Neural crest cell (in vitro differentiated cells): ENCODE measurements at places on chromosomes 7 and 10. TPM values are rescaled to one million over a fixed set of nuclear protein-coding genes. Genes with fewer than 3 reads are reported as not detected.

GRCh38 chr10:102418622-102419268 lies at the start of gene PSD:
PSD (minus strand) TSS chr10:102418785; CDS start chr10:102417038, 1,747 bp downstream.
- peak; percentile 44 for DNase-seq

GRCh38 chr7:85104432-85105205 lies 82.2 kb downstream of the SEMA3D start:
- DNase-seq: no peak

GRCh38 chr10:133260895-133261725 lies 15.6 kb downstream of the ADAM8 start:
- peak; percentile 25 for DNase-seq

DNA sequence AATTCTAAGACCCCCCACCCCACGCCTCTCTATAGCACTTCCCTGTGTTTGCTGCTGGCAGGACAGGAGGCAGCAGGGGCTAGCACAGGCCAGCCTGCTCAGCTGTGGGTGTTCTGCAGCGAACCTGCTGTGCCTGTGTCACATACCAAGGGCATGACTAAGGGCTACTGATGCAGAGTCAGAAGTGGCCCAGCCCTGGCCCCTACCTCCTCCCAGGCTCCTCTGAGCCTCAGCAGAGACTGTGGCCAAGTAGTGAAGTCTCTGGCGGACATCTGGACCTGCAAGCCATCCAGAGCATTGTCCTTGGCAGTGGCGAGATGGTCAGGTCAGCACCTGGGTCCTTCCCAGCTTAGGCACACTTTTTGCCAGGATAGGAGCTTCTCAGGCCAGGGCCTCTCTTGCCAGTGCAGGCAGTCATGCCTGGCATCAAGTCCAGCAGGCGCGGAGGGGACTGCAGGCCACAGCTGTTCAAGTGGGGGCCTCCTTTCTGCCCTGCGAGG lies 116.3 kb upstream of the RET start:
- no peak for DNase-seq

XRCC2 gene
- total RNA-seq: 28.2 and 30.7 TPM in 2 replicates

GRID2IP gene
- 0.54 and 0.61 TPM in 2 replicates for total RNA-seq

CPXM2 gene
- total RNA-seq: not detected in 2 replicates

GSTO2 gene
- total RNA-seq: 0.27 and 0.58 TPM in 2 replicates
